AG20443 (cell line): ENCODE measurements at places on chromosomes 11 and 22.
A peak's percentile ranks its signal among the peaks of the same experiment; 100 is the strongest.

GRCh38 chr11:45964911-45965389 is 42.5 kb downstream of the LARGE2 start:
- peak; percentile 84 for DNase-seq

DNA sequence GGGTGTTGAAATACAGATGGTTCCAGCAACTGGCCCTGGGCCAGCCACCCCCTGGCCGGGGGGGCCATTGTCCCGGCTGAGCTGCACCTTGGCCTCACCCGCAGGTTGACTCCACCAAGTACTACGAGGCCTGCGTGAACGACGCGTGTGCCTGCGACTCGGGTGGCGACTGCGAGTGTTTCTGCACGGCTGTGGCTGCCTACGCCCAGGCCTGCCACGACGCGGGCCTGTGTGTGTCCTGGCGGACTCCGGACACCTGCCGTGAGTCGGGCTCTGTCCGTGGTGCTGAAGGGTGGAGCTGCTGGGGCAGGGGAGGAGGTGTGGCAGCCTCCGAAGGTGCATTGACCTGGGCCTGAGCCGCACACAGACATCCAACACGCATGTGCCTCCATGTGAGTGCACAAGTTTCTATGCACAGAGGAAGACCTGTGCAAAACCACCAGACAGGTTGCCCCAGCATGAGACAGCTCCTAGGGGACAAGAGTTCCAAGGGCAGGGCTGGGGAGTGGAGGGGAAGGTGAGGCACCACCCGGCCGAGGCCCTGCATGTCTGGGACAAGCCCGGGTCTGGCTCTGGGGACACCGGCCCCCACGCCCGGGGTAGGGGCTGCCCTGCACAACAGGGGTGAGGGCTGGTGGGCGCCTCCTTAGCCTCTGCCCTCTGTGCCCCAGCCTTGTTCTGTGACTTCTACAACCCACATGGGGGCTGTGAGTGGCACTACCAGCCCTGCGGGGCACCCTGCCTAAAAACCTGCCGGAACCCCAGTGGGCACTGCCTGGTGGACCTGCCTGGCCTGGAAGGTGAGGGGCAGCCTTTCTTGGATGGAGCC is 16.1 kb downstream of the MUC5B start:
- no peak for DNase-seq

- peak; percentile 75 for DNase-seq
Measured at GRCh38 chr22:36546092-36546804, 17.3 kb upstream of the EIF3D start.

- no peak for DNase-seq
Measured at GRCh38 chr11:134407923-134408322, 4.1 kb downstream of the B3GAT1 start.
